ENCODE measurements at places on chromosomes 2 and 18.

DNA sequence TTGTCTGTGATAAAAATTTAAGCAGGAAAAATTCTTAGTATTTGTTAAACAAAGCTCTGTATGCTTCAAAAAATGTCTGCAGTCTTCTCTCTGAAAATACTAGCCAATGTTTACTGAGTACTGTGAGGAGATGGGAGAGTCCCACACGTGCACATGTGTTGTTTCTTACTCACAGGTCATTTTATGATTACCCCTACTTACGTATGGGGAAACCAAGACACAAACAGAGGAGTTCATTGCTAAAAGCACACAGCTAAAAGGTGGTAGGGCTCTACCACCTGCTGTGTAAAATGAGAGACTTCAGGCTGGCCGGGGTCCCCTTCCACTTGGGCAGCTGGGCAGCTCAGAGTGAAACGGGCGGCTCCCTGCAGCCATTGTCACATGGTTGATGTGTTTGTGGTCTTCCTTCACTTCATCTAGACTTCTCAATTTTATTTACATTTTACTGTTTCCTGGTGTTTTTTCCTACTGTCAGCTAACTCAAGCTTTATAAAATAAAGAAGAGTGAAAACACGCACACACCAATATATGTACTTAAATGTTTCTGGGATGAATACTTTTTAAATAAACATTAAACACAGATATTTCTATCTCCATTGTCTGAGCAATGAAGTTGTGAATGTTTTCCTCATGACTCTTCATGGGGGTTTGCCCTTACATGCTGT is 71.2 kb downstream of the MBP start:
- peak overlapping the region; percentile 66 for H3K4me3 ChIP-seq
- no peaks in the 10 kb centered on the region for H3K27me3 ChIP-seq
- peak overlapping the region; percentile 99 for H3K27ac ChIP-seq
- DNase-seq, result no peak
- H3K36me3 ChIP-seq, result peaks cover 76% of the 10 kb centered on the region
- peaks cover 89% of the 10 kb centered on the region for H3K4me1 ChIP-seq

DNA sequence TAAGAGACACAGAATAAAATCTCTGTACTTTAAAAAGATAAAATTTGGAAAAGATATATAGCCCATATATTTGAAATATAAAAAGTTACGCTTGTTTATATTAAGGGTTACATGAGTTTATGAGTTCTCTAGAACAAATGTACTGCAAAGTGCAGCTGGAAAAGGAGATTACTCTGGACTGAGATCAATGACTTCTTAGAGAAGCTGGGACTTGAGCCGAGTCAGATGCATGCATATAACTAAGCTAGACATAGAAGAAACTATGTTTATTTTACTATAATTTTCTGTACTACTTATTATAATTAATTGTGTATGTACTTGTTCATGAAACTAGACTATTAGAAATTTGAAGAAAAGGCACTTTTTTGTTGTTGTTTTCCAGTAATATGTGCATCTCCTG is 170.3 kb upstream of the NXPH2 start:
- H3K36me3 ChIP-seq, result no peaks in the 10 kb centered on the region
- no peak overlapping the region for H3K27ac ChIP-seq
- H3K27me3 ChIP-seq, result no peaks in the 10 kb centered on the region
- H3K4me1 ChIP-seq, result no peaks in the 10 kb centered on the region

DNA sequence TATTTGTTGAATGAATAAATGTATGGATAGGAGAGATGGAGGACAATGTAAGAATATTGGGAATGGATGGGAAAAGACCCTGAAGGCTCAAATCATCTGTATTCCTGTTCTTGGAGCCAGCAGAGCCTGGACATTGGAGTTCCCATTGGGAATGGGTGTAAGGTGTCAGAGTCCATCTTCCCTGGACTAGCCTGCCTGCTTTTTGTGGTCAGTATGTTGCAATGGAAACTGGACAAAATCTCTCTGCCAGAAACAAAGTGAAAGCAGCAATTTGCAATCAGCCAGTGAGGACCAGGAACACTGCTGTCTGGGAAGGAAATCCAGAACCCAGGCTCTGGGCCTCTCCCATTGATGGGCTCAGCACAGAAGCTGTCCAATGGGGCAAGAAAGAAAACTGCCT is 83.5 kb upstream of the SKOR2 start:
- no peaks in the 10 kb centered on the region for H3K36me3 ChIP-seq
- H3K4me3 ChIP-seq, result no peak overlapping the region
- no peak overlapping the region for H3K27ac ChIP-seq
- DNase-seq, result no peak
- no peaks in the 10 kb centered on the region for H3K4me1 ChIP-seq
- H3K27me3 ChIP-seq, result peaks cover 11% of the 10 kb centered on the region

DNA sequence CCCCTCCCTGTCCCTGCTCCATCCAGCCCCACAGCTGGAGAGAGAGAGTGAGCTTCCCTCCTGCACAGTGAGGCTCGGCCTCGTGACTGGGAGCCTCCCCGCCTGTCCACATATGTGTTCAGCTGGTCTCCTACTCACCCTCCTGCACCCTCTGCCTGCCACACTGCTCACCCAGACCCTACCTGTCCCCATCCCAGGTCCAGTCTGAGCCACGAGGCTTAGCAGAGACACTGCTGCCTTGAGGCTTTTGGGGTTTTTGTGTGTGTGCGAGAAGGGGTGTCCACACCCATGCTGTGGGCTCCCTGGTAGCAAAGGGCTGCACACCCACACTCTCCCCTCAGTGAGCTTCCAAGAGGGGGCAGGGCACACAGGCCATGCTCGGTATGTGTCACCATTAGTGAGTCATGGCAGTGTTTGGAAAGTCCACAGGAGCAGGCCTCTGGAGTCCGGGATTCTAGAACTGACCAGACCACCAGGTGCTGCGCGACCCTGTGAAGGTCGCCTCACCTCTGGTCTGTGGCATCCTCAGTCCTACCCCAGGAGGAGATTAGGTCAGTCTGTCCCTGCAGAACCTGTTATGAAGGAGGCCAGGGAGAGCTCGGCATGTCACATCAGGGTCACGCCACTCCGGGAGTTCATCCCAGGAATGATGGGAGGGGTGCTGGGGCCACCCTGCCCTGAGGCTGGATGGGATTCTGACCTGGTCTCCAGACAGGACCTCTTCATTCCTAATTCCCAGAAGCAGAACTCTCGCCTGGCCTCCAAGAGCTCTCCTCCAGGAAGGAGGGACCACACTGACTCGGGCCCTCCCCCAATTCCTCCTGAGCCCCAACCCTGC is 39.9 kb upstream of the SMAD7 start:
- no peak for DNase-seq
- no peak overlapping the region for H3K27ac ChIP-seq
- no peak overlapping the region for H3K4me3 ChIP-seq
- no peaks in the 10 kb centered on the region for H3K36me3 ChIP-seq

- no peaks in the 10 kb centered on the region for H3K4me1 ChIP-seq
- no peaks in the 10 kb centered on the region for H3K36me3 ChIP-seq
- H3K27me3 ChIP-seq, result no peaks in the 10 kb centered on the region
- no peak for DNase-seq
- no peak overlapping the region for H3K27ac ChIP-seq
These were observed 367.6 kb upstream of the CWC22 start for GRCh38 chr2:180374502-180375281.

- peaks cover 22% of the 10 kb centered on the region for H3K27me3 ChIP-seq
- DNase-seq, result no peak
- no peaks in the 10 kb centered on the region for H3K4me1 ChIP-seq
- H3K4me3 ChIP-seq, result no peak overlapping the region
- H3K27ac ChIP-seq, result no peak overlapping the region
These were observed 51.4 kb downstream of the CMPK2 start for GRCh38 chr2:6814312-6814711.

DNA sequence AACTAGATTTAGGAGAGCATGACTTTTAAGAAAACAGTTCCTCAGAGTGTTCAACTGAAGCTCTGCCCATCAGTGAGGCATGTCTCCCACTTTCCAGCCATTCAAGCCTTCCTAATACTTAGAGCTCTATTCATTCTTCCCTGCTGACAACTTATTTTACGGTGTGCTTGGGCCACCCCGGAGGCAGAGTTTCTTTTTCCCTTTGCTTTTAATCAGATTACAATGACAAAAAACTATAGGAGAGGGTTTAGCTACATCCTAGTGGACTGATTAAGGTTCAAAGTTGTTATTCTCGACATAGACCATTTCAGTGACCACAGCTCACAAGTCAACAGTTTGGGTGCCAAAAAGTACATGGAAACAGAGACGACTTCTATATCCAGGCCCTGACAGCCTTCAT is 167.8 kb upstream of the TRIB2 start:
- no peaks in the 10 kb centered on the region for H3K36me3 ChIP-seq
- no peak overlapping the region for H3K27ac ChIP-seq
- H3K4me3 ChIP-seq, result no peak overlapping the region
- H3K4me1 ChIP-seq, result no peaks in the 10 kb centered on the region
- DNase-seq, result no peak
- no peaks in the 10 kb centered on the region for H3K27me3 ChIP-seq

DNA sequence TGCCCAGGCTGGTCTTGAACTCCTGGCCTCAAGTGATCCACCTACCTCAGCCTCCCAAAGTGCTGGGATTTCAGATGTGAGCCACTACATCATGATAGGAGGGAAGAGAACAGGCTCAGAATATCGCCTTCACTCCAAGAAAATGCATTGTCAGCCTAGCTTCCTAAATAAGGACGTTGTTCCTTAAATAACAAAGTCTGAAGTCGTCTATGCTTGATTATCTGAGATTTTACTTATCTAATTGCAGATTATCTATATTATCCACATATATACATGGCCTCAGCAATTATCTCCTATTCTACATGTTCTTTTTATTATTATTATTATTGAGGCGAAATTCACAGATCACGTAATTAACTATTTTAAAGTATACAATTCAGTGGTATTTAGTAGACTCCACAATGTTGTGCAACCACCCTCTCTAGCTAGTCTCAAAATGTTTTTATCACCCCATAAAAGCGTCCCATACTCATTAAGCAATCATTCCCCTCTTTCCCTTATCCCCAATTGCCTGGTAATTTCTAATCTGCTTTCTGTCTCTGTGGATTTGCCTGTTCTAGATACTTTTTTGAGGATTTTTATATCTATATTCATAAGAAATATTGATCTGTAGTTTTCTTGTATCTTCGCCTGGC is 95.1 kb upstream of the RFX8 start:
- H3K4me3 ChIP-seq, result no peak overlapping the region
- H3K36me3 ChIP-seq, result peaks cover 9% of the 10 kb centered on the region
- no peak for DNase-seq
- peaks cover 13% of the 10 kb centered on the region for H3K27me3 ChIP-seq
- H3K4me1 ChIP-seq, result peaks cover 30% of the 10 kb centered on the region

- H3K4me3 ChIP-seq, result no peak overlapping the region
- H3K4me1 ChIP-seq, result no peaks in the 10 kb centered on the region
- H3K27ac ChIP-seq, result no peak overlapping the region
- no peaks in the 10 kb centered on the region for H3K36me3 ChIP-seq
These were observed 173.7 kb upstream of the HNRNPA3 start for GRCh38 chr2:177038787-177039484.

DNA sequence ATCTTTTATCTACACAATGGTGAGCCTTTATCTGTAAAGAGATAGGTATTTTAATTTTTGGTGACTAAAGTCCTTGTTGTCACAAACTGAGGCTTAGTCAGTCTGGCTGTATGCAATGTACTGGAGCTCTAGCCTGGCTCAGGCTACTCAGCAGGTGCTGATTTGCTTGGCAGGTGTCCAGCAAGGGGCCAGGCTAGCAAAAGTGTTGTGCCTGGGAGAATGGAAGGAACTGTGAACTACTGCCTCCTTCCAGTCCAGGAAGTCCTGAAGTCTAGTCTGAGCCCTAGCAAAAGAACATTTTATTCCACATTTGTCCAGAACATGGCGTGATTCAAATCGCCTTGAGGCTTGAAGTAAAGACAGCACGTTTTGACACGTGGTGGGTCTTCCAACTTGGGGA is 260.5 kb downstream of the CCDC85A start:
- no peaks in the 10 kb centered on the region for H3K36me3 ChIP-seq
- no peak for DNase-seq
- no peak overlapping the region for H3K4me3 ChIP-seq
- no peaks in the 10 kb centered on the region for H3K4me1 ChIP-seq

- DNase-seq, result no peak
- no peaks in the 10 kb centered on the region for H3K4me1 ChIP-seq
- H3K27ac ChIP-seq, result no peak overlapping the region
These were observed 756.8 kb upstream of the KLHL29 start for GRCh38 chr2:22628221-22628620.

Data from activated CD4-positive, alpha-beta memory T cell treated with anti-CD3 and anti-CD28 coated beads, Interleukin-2, amount 10 ng/mL, durations not matched to agents 7 days and 5 days (primary cell).